ENCODE measurements at places on chromosomes 3 and 15.

DNA sequence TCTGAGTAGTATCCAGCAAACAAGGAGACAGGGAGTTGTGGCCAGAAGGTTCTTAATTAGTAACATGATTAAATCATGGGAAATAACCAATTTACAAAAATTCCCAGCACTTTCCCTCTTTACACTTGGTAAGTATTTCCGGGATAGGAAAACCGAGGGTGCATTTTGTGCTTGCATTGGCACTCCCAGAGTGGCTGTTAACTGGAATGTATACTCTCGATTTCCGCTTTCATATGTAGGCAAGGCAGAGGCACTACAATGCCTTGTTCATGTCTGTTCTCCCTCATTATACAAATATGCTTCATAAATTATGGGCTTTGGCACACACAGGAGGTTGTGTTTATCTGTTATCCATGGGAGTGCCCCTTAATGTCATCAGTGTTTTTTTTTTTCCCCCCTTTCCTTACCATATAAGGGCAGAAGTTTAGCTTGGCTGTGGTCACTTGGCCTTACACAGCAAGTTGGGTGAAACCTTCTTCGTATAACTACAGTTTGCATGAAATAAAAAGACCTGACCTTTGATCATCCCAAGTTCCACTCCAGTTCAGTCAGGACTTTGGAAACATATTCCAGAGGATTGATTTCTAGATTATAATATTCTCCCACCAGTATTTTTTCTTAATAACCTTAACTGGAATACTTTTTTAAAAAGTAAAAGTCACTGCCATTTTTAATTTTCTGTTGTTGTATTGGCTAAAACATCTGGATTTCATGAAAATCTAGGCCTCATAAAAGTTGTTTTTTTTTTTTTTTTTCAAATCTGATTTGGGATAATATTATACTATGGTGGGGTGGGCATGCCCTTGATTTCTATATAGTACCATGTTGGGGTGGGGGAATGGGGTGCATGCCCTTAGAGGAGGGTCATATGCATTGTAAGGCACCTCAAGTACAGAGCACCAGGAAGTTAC lies 8.9 kb downstream of the TPM1 start:
- no peak for DNase-seq

DNA sequence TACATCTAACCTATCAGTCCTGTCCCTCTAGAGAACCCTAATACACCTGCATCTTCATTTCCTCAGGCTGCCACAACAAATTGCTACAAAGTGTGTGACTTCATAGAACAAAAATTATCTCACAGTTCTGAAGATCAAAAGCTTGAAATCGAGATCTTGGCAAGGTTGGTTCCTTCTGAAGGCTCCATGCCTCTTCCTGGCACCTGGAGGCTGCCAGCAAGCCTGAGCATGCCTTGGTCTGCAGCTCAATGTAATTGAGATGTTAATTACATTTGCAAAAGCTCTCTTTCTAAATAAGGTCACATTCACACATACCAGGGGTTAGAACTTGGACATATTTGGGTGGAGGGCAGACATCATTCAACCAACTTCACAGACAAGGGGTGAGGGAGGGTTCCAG lies 86.4 kb upstream of the ABHD17C start:
- DNase-seq = no peak

DNA sequence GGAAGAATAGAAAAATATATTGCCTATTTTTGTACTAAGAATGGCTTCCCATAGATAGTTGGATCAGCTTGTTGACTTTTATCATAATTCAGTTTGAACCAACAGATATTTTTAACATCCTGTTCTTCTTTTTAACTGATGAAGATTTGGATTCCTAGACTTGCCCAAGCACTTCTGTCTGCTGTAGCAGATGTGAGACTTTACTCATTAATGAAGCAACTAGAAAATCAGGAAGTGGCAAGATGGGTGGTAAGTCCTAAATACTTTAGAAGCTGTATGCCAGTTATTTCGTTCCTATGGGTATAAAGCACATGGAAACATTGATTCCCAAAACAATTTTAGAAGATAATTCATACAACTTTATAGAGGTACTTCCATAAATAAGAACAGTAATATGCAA lies 8.4 kb downstream of the PIGB start:
- DNase-seq = no peak

DNA sequence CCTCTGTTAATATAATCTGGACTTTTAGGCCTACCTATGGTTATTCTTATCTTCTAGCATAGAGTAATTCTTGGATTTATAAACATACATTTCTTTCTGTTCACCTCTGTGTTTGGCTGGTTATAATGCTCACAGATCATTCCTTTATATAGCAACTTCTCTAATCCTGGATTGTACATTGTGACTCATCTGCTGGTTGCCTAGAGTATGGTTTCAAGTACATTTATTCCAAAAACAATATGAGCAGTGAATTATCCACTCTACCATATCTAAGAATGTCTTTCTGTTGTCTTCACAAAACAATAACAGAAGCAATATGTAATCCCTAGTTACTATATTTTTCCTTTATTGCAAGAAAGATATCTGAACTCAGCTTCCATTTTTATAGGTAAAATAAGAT lies 35.3 kb downstream of the FSIP1 start:
- DNase-seq = no peak

DNA sequence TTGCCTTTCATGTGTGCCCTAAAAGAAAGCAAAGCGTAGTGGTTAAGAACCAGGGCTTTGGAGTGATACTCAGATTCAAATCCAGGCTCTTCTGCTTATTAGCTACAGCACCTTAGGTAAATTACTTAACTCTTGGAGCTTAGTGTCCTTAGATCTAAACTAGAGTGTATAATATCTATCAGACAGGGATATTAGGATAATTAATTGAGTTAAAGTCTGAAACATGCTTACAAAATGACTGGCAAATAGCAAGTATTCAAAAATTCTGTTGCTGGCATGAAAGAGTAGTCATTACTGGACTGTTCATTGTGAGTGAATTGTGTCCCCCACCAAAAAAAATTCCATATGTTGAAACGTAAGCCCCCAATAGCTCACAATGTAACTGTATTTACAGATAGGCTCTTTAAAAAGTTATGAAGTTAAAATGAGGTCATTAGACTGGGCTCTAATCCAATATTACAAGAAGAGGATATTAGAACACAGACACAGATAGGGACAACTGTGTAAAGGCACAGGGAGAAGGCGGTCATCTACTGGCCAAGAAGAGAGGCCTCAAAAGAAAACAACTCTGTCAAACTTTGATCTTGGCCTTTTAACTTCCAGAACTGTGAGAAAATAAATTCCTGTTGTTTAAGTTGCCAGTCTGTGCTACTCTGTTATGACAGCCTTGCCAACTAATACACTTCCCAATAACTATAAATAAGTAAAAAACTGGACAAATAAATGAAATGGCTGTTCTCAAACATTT lies 60.4 kb upstream of the LRRC3B start:
- DNase-seq = no peak

- DNase-seq = no peak
Observed at GRCh38 chr3:98565237-98565643, 28.2 kb downstream of the CPOX start.

DNA sequence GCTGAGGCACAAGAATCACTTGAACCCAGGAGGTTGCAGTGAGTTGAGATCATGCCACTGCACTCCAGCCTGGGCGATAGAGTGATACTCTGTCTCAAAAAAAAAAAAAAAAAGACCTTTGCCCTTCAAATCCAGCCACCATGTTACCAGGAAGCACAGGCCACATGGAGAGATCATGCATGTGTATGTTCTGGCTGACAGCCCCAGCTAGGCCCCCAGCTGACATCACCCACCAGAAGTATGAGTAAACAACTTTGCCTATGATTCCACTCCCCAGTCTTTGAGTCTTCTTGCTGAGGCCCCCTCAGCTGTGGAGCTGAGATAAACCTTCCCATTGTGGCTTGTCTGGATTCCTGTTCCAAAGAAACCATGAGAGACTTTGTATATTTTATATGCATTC lies 3.3 kb upstream of the ARIH2 start:
- DNase-seq = no peak

DNA sequence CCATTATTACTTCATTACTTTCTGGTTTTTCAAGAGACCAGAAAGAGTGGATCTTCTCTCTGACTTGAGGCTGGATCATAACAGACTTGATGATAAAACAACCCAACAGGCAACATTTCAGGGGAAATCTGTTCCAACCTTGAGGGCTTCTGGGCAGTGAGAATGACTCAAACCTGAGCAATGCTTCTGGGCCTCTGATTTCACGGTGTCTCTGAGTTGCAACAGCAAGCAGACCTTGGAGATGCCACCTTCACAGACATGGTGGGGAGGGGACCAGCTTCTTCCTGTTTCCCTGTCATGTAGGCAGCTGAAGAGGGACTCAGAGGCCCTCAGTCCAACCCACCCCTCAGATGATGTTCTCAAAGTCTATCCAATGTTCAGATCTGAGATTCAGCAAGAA lies 104.0 kb downstream of the ABHD5 start:
- no peak for DNase-seq

DNA sequence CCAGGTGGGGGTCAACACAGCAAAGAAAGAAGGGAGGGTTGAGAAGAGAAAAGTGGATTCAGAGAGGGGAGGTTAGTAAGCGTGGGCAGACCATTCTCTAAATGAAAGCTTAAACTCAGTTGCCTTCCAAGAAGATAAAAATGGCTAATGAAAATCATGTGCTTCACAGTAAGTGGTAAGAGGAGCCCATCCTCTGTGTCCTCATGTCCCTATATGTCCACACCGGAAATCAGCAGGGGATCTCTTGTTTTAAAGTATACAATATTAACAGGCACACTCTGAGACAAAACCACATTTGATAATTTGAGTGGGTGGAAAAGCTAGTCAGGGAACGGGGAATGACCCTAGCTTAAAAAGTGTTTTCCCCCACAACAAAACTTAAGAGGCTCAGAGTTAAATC lies 4.4 kb upstream of the FOXP1 start:
- DNase-seq = no peak

DNA sequence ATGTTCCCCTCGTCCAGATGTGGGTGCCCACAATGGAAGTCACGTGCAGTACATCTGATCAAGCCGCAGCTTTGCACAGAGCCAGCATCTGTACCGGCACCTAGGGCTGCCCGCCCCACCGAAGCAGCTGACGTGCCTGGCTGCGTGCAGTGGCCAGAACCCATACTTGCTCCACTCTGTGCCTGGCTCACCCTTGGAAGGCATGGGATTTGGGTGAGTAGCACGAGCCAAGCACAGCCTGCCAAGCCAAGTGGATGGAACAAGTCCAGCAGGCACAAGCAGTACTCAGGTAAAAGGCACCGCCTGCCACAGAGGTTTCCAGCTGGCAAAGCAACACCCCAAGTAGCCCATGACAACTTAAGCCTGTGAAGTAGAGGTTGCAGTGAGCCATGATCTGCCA lies 261.3 kb downstream of the TBC1D5 start:
- no peak for DNase-seq

- no peak for DNase-seq
Observed at GRCh38 chr3:72009851-72010443, 225.0 kb upstream of the PROK2 start.

- no peak for DNase-seq
Observed at GRCh38 chr3:123518892-123519485, 65.9 kb downstream of the HACD2 start.

- no peak for DNase-seq
Observed at GRCh38 chr3:74173090-74173489, 441.4 kb downstream of the CNTN3 start.

DNA sequence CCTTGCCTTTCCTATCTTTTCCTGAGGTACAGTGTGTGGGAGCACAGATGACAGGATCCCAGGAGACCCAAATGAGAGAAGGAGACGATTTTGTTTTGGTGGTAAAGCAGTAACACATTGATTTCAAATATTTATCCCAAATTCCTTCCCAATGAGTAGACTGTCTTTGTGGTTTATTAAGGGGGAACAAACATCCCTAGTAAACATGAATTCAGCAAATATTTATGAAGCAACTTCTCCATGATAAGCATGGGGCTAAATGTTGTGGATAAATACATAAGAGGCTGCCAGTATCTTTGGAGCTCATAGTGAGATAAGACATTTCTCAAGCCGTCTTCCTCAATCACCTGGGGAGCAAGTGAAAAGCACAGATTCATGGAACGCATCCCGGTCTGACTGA lies 460.8 kb upstream of the CFAP20DC start:
- no peak for DNase-seq

DNA sequence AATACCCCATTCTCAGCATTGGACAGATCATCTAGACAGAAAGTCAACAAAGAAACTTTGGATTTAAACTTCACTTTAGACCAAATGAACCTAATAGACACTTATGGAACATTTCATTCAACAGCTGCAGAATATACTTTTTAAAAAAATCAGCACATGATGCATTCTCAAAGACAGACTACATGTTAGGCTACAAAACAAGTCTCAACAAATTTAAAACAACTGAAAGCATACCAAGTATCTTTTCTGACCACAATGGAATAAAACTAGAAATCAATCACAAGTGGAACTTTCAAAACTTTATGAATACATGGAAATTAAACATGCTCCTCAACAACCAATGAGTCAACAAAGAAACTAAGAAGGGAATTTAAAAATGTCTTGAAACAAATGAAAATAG lies 37.9 kb downstream of the SERP1 start:
- no peak for DNase-seq

- no peak for DNase-seq
Observed at GRCh38 chr3:42720126-42720525, 17.5 kb upstream of the HHATL start.

GRCh38 chr3:53377794-53378193 lies 30.5 kb upstream of the DCP1A start:
- DNase-seq = no peak

DNA sequence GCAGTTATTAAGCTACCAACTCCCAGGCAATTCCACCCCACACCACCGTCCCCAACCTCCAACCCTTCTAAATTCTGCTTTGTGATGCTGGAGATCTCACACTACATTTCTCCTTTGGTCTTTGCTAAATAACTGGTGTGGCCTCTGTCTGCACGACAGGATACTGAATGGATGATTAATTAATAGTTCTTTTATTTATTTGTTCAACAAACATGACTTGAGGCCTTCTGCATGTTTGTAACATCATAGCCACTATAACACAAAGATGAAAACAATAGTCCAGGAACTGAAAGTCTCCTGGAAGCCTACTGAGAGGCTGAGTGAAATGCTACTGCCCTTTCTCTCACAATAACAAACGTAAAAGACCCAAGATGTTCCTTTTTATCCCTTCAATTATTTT lies 609.5 kb upstream of the UBE2E2 start:
- DNase-seq = no peak

DNA sequence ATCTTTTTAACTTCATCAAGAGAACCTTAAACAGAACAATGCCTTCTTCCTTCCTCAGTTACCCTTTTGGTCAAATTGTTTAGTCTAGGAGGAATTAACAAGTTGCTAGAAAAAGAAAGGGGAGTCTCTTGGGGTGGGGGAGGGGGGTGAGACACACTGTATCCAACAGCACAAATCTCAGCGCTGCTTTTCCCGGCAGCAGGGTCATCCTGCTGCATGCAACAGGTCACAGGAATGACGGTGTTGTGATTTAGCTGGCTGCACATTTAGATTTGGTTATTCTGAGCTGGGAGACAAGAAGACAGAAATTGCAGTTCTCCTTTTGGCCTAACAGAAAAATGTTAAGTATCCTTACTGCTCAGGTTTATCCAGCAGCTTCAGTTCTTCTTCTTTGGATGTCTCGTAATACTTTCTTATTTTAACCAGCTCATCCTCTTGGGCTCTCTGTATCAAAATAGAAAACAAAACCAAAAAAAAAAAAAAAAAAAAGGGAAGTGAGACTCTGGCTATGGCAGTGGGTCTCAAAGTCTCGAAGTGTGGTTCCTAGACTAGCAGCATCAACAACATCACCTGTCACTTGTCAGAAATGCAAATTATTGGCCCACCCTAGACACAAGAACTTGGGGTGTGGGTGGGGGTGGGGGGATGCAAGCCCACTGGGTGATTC lies 190.5 kb downstream of the GREM1 start:
- no peak for DNase-seq

All from stimulated activated CD4-positive, alpha-beta T cell treated with anti-CD3 and anti-CD28 coated beads, Interleukin-12 subunit alpha, Interleukin-12 subunit beta, amount 100 ng/mL, for 24 hours (primary cell).